Vein endothelial cell (primary cell): ENCODE measurements at places on chromosomes 2 and 18. TPM values are rescaled to one million over a fixed set of nuclear protein-coding genes. Genes with fewer than 3 reads are reported as not detected.

The GATA6 gene
- 8.3 and 14.7 TPM in 2 replicates for total RNA-seq

The DNAJC5G gene
- 0.19 and 0.98 TPM in 2 replicates for total RNA-seq

The EVX2 gene
- total RNA-seq: not detected in 2 replicates

The MARCHF4 gene
- total RNA-seq: 4.9 and 5.3 TPM in 2 replicates

The TGFA gene
- 4.2 and 5.3 TPM in 2 replicates for total RNA-seq

The GCG gene
- total RNA-seq: not detected in 2 replicates

The AQP12A gene
- not detected in 2 replicates for total RNA-seq

The PROM2 gene
- total RNA-seq: 0.57 TPM in 1 of 2 replicates, not detected in the other

The SLC38A11 gene
- total RNA-seq: not detected in 2 replicates

The PDCD1 gene
- total RNA-seq: not detected in 2 replicates

The EFHD1 gene
- total RNA-seq: under 0.01 and 0.19 TPM in 2 replicates

The SLC5A6 gene
- total RNA-seq: 29.7 and 41.7 TPM in 2 replicates

The ACMSD gene
- not detected in 2 replicates for total RNA-seq

The DSG4 gene
- not detected in 2 replicates for total RNA-seq

The GPAT2 gene
- 12.8 and 18.3 TPM in 2 replicates for total RNA-seq
